Activated T-cell treated with anti-CD3 and anti-CD28 coated beads for 48 hours (primary cell): ENCODE measurements at places on chromosomes 11 and 22.
A peak's percentile ranks its signal among the peaks of the same experiment; 100 is the strongest.

DNA sequence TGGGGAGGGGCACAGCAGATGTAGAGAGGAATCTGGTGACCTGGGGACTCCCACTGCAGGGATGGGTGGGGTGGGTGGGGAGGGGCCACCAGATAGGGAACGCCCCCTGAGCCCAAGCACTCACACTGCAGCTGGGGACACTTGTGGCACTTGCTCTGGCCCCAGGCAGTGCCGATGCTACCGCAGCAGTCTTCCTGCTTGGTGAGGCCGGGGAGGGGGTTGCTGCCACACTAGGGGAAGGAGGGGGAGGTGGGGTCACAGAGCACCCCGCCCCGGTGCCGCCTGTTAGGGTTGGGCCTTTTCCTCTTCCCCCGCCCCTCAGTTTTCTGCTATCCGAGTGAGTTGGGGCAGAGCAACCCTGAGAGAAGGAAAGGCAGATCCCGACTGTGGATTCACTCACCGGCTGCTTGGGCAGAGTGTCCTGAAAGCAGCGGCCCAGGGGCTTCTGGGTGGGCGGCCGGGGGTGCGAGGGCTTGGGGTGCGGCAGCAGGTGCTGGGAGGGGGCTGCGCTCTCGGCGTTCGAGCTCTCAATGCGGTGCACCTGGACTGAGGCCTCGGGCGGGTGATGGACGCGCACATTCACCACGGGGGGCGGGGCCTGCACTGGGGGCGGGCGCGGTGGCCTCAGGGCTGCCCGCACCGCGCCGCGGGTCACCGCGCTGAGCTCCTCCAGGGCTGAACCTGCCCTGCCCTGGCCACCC, 4.7 kb downstream of the LTBP3 start:
- DNase-seq: no peak

GRCh38 chr11:100066399-100066798, 620.7 kb upstream of the ARHGAP42 start:
- no peak for DNase-seq

DNA sequence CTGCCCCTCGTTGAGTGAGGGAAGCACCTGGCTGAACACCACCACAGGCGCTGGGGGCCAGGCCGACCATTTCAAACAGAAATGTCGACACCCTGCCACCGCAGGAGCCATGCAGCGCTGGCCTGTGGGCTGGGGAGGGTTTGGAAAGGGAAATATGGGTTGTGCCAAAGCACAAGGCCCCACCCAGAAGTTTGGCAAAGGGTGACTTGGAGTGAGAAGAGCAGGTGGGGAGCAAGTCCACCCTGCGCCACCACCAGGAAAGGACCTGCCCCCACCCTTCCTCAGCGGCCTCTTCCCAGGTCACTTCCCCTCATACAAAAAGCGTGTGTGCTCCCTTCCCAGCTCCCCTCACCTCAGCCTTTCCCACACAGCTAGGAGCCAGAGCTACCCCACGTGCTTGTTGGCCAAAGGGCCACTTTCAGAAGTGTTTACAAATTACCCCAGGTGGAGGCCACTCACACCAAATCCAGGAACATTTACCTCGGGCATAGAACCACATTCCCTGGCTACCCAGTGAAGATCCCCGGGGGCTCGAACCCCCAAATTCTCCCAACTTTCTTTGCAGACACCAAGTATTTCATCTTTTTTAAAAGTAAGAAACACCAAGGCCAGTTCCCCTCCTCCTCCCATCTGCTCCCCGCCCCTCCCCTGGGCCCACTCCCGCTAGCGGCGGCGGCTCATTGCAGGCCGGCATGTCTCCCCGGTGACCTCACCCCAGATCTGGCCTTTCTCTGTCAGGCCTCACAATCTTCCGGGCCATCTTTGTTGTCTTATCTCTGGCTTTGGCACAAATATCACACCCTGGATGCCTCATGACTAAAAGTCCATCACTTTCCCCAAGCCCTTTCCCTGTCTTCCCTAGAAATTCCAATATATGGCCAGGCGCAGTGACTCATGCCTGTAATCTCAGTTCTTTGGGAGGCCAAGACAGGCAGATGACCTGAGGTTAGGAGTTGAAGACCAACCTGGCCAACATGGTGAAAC, 20.5 kb upstream of the SCGB1A1 start:
- DNase-seq: no peak

- DNase-seq: no peak
These were observed 1.5 kb downstream of the RPL3 start for GRCh38 chr22:39317775-39318506.

- DNase-seq: peak; percentile 63
These were observed at the start of gene BRD1 for GRCh38 chr22:49827853-49828598. Gene BRD1 (minus strand): TSS chr22:49827873. CDS start chr22:49824317, 3,556 bp downstream.

DNA sequence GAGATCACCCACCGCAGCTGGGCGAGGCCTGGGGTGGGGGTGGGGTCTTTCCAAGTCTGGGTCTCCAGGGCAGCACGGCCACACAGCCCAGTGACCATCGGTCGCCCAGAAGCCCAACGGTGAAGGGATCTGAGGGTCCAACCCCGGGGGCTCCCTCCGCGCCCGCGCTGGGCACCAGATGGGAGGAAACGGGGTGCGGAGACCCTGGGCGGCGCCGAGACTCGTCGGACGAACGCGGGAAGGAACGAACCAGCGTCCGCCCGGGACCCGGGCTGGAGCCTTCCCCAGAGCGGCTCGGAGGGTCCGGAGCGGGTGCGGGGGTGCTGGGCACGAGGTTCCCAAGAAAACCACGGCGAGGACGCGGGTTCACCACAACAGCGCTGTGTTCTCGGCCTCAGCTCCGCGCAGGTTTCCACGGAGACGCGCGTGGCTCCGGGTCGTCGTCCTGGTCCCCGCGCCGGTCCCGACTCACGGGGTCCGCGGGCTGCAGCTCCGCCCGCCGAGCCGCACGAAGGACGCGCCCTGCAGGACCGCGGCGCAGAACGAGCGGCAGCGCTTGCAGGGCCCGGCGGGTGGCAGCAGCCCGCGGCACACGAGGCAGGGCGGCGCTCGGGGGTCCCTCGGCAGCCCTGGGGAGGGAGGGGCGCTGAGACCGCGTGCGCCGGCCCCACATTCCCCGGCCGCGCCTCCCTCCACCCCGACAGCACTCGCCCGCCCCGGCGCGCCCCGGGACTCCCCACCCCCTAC, 2.3 kb upstream of the IL17REL start:
- no peak for DNase-seq

GRCh38 chr11:44029977-44030911, 17.5 kb upstream of the ACCSL start:
- no peak for DNase-seq

- DNase-seq: no peak
These were observed 54.3 kb downstream of the DDI1 start for GRCh38 chr11:104090767-104091166.

- no peak for DNase-seq
These were observed 335.3 kb downstream of the MN1 start for GRCh38 chr22:27466229-27466628.

- DNase-seq: no peak
These were observed 682 bp downstream of the LARGE1 start for GRCh38 chr22:33919391-33920196.
